ENCODE measurements at places on chromosomes 2 and 18.

DNA sequence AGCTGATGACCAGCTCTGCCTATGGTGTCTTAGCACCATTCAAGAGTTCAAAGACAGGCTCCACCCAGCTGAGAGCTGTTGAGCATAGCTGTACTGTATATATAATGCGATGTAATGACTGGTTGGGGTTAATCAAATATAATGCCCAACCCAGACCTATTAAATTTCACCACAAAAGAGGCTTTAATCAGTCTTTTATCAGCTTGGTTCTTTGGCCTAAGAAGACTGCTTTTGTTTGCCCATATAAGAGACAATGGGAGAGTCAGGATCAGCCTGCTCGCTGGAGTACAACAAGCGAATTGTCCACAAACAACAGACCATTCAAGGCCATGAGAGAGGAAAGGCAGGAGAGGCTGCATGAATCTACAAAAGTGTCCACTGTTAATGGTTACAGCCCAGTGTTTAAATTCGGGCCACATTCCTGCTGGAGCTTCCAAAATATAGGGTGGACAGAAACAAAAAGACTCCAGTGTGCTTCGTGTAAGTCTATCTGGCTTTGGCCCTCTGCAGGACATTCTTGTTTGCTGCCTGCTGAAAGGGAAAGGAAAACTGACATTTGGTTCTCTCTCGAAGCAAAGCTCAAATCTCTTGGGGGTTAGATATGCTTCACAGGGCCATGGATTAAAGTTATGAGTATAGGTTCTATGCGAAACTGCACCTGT is 299.0 kb upstream of the FBXO11 start:
- DNase-seq, result no peak

- DNase-seq, result no peak
These were observed 14.1 kb upstream of the HOXD1 start for GRCh38 chr2:176174382-176174823.

DNA sequence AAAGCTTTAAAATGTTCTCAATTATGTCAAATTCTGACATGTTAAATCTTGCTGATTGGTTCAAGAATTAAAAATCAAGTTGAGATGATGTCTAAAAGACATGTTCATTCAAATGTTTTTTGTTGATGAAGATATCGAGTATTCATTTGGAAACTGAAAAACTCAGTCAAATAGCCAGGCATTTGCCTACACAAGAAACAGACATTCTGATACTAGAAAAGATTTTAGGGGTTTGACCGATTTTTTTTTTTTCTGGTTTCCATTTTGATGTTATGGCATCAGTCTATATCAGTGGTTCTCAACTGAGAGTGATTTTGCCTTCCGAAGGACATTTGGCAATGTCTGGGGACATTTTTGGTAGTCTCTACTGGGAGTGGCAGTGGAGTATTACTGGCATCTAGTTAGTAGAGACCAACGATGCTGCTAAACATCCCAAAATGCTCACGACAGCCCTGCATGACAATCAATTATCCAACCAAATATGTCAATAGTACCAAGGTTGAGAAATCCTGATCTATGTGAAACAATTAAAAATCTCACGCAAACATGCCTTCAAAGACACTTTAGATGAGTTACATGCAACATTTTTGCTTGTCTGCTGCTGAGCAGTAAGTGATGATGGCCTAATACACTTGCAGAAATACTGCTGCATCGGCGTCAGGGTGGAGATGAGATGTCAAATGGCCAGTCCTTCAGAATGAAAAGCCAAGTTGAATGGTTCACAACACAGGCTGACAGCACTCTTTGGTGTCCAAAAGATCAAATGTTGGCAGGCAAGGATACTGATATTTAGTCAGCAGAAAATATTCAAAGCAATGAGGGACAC is 12.5 kb downstream of the RASGRP3 start:
- DNase-seq, result no peak

DNA sequence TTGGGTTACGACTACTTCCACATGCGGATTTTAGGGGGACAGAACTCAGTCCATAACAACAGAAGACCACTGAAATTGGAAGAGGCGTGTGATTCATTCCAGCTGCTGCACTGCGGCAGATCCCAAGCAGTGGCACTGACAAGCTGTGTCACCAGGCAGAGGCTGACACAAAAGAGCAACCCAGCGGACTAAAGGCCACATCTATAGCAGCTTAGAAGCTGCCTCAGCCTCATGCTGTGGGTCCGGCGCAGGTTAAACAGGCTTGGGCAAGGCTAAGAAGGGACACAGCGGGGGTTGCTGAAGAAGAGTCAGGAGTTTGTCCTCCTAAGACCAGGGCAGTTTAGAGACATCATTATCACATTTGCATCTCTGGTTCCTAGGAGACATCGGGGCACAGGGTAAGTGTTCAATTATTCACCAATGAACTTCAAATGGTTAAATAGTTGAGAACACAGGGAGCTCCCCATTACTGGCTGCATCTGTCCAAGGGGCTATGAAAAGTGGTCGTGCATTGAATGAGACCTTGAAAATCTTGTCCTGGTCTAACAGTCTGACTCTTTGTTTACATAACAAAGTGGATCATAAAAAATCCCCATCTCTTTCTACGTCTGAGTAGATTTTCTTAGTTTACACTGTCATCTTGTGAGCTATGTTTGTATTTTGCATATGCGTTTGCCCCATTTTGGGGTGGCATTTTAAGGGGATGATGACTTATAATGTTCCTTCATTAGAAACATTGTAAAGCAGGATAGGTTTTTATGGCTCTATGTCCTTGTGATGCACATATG is 162.3 kb upstream of the TRIB2 start:
- no peak for DNase-seq

DNA sequence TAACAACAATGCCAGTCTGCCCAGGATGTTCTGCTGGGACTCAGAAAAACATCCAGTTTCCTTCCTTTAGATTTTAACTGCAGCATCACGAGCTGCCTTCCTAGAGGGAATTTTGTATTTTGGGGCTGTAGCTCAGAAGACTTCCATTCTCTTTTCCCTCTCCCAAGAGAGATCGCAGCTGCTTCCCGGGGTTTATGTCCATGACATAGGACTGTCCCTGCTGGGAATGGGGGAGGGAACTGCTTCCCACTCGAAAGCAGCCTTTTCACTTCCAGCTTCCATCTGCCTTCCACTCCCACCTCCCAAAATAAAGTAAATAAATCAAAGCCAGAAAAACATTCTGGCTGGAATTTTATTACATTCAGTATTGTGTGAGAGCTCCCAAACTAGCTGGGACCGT is 52.4 kb downstream of the LIMS1 start:
- no peak for DNase-seq

DNA sequence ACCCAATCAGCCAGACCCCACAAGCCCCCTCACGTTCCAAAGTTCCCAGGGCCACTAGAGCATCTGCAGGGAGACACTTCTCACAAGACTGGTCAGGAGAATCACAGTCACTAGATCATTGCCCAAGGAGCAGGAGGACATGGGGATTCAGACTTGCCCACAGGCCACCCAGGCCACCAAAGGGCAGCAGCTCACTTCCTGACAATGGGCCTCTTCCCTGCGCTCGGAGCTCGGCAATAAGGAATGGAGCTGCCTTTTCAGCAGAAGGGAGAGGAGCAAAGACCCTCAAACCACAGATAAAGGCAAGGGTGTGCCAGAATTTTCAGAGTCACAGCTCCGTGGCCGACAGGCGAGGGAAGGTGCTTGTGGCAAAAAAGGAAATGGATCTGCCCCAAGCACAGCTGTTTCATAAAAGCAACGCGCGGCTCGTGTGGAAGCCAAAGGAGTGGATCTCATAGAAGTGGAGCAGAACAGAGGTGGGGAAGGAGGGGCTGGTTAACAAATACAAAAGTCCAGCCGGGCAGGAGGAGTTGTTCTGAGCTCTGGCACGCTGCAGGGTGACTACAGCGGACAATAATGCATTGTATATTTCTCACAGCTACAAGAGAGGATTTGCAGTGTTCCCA is 72.1 kb downstream of the EDAR start:
- DNase-seq, result no peak
